ENCODE measurements at places on chromosomes 13 and 19. TPM values are rescaled to one million over a fixed set of nuclear protein-coding genes. Genes with fewer than 3 reads are reported as not detected.
A peak's percentile ranks its signal among the peaks of the same experiment; 100 is the strongest.

DNA sequence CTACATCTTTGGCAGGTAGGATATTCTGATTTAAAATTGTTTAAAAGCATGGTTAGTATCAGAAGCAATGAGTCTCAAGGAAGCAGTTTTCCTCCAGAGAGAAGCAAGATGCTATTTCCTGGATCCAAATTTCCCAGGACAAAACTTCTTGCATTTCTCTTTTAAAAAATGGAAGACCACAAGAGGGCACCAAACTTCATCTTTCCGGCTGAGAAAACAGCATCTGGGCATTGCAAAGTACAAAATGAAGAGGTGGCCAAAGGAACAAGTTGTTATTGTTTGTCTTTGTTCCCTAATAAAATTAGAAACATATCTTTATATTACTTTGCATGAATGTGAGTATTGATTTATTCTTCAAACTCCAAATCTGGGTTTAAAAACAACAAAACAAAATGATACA, 60.0 kb upstream of the LRCH1 start:
- no peaks in the 10 kb centered on the region for H3K27me3 ChIP-seq
- no peaks in the 10 kb centered on the region for H3K4me1 ChIP-seq
- H3K4me3 ChIP-seq, result no peak overlapping the region
- H3K36me3 ChIP-seq, result no peaks in the 10 kb centered on the region

- no peak overlapping the region for H3K27ac ChIP-seq
- H3K36me3 ChIP-seq, result no peaks in the 10 kb centered on the region
- H3K4me3 ChIP-seq, result no peak overlapping the region
- H3K27me3 ChIP-seq, result no peaks in the 10 kb centered on the region
These were observed 190.9 kb upstream of the KLF12 start for GRCh38 chr13:74325106-74325505.

DNA sequence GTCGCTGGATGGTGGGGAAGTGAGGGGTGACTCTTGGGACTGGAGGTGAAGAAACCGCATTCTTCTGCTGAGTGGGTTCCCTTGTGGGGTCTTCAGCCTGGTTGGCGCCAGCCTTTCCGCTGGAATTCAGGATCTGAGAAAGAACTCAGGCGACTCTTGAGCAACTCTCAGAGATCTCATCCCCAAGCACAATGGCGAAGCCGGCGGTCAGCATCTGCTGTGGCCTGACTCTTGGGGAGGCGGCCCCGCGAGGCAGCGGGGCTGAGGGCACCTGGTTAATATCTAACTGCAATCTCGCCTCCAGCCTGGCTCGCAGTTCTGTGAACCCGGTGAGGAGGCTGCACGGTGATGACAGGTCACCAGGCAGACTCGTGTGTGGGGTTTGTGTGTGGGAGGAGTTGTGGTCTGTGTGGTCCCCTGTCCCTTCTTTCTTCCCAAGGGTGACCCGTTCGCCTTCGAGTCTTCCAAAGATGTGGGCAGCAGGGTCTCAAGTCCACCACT, 883 bp downstream of the ZNF441 start:
- peak; percentile 51 for DNase-seq
- H3K4me1 ChIP-seq, result peaks cover 22% of the 10 kb centered on the region
- H3K36me3 ChIP-seq, result peaks cover 4% of the 10 kb centered on the region
- peak overlapping the region; percentile 93 for H3K4me3 ChIP-seq

- no peaks in the 10 kb centered on the region for H3K4me1 ChIP-seq
- H3K4me3 ChIP-seq, result no peak overlapping the region
- no peak overlapping the region for H3K27ac ChIP-seq
- H3K27me3 ChIP-seq, result no peaks in the 10 kb centered on the region
- no peak for DNase-seq
- H3K36me3 ChIP-seq, result no peaks in the 10 kb centered on the region
These were observed 1215.6 kb downstream of the EFNB2 start for GRCh38 chr13:105319875-105320274.

DNA sequence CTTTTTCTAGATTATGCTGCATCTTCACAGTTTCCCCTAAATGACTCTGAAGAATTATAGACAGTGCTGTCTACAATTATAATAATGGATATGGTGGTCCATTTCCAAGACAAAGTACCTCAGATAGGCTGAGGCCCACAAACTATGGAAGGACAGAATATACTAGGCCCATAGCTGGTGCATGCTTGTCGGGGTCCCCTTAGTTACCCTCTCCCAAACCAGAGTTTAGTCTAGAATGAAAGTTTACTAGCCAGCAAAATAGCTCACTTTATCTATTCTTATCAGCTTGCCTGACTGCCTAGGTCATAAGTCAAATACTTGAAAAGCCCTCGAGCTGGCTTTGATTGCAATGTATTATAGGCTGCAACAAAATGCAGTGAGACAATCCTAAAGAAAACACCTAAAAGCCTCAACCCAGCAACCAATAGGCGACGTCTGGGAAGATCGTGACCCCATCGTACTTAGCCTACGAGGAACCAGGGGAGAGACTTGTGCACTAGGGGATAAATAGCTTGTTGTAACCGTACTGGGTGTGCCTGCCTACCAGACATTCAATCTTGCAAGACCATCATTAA, 785 bp upstream of the IGFL2 start:
- H3K27ac ChIP-seq, result no peak overlapping the region
- no peak overlapping the region for H3K4me3 ChIP-seq
- H3K4me1 ChIP-seq, result no peaks in the 10 kb centered on the region
- DNase-seq, result no peak
- no peaks in the 10 kb centered on the region for H3K36me3 ChIP-seq

GRCh38 chr19:28508666-28509065, 704.3 kb downstream of the UQCRFS1 start:
- H3K4me1 ChIP-seq, result no peaks in the 10 kb centered on the region
- no peaks in the 10 kb centered on the region for H3K36me3 ChIP-seq
- H3K27me3 ChIP-seq, result no peaks in the 10 kb centered on the region
- no peak overlapping the region for H3K4me3 ChIP-seq
- H3K27ac ChIP-seq, result no peak overlapping the region

GRCh38 chr19:48772503-48772953, 17.2 kb downstream of the FGF21 start:
- no peaks in the 10 kb centered on the region for H3K4me1 ChIP-seq
- H3K36me3 ChIP-seq, result no peaks in the 10 kb centered on the region
- H3K27me3 ChIP-seq, result no peaks in the 10 kb centered on the region
- no peak overlapping the region for H3K4me3 ChIP-seq
- no peak for DNase-seq
- no peak overlapping the region for H3K27ac ChIP-seq

- no peaks in the 10 kb centered on the region for H3K4me1 ChIP-seq
- no peak for DNase-seq
- H3K27me3 ChIP-seq, result no peaks in the 10 kb centered on the region
- H3K27ac ChIP-seq, result no peak overlapping the region
These were observed 733.5 kb upstream of the SGCG start for GRCh38 chr13:22447132-22447886.

GRCh38 chr13:44272692-44273091, 100.9 kb upstream of the SERP2 start:
- DNase-seq, result no peak
- H3K36me3 ChIP-seq, result no peaks in the 10 kb centered on the region
- H3K27me3 ChIP-seq, result no peaks in the 10 kb centered on the region
- H3K4me3 ChIP-seq, result no peak overlapping the region
- no peak overlapping the region for H3K27ac ChIP-seq

DNA sequence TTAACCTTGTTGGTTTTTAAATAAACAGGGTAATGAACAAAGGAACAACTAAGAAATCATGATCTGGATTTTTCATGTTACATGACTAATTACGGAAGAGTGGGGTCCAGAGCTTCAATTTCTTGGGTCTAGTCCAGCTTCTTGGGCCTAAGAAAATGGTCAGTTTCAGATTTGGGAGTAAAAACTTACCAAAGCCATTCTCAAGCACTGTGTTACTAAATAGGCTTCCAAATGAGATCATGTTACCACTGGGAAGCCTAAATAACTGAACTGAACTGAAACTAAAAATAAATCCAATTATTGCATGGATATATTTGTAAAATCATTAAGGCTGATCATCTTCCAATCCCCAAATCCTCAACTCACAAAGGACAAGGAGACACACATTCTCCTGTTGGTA, 13.9 kb downstream of the TBC1D4 start:
- H3K4me1 ChIP-seq, result no peaks in the 10 kb centered on the region
- no peak for DNase-seq
- H3K27me3 ChIP-seq, result no peaks in the 10 kb centered on the region
- H3K27ac ChIP-seq, result no peak overlapping the region
- H3K4me3 ChIP-seq, result no peak overlapping the region
- no peaks in the 10 kb centered on the region for H3K36me3 ChIP-seq

C5AR2 gene
- 0.58 TPM for total RNA-seq

DNA sequence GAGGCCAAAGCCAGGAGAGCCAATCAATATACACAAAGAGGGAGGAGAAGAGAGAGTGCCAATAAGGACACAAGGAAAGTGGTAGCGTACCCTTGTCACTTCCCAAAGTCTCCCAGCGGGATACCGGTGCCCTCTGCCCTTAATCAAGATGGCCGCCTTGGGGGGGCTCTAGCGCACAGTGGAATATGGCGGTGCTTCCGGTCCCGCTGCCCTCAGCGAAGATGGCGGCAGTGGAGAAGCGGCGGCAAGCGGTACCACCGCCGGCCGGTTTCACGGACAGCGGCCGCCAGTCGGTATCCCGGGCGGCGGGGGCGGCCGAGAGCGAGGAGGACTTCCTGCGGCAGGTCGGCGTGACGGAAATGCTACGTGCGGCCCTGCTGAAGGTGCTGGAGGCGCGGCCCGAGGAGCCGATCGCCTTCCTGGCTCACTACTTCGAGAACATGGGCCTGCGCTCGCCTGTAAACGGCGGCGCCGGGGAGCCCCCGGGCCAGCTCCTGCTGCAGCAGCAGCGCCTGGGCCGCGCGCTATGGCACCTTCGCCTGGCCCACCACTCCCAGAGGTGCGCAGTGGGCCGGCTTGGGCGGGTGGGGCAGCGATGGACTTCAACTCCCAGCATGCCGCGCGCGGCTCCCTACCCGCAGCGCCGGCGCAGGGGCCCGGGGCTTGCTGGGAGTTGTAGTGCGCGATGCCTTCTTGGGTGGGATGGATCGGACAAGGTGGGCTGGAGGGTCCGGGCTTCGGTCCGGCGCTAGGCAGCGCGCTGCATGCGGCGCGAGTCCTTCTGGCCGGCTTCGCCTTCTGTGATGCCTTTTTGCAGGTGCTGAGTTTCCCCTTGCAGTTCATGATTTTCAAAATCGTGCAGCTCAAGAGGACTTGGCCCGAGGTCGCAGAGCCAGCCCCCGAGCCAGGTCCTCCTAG, at the start of gene TPGS1:
Gene TPGS1 (plus strand): TSS at position 212 of the 918 bp plus-strand sequence. CDS start 10 bp downstream, at position 222.
- peak within 1 kb of the TSS; percentile 99 for H3K27ac ChIP-seq
- no peaks in the 10 kb centered on the region for H3K27me3 ChIP-seq
- peak within 1 kb of the TSS; percentile 98 for H3K4me3 ChIP-seq
- peaks cover 31% of the 10 kb centered on the region for H3K4me1 ChIP-seq
- no peaks in the 10 kb centered on the region for H3K36me3 ChIP-seq
- DNase-seq, result no peak

Measured in B cell (primary cell).